ENCODE measurements at places on chromosomes 5 and 9.

GRCh38 chr9:91693226-91693625 lies 256.8 kb downstream of the ROR2 start:
- no peak for DNase-seq

DNA sequence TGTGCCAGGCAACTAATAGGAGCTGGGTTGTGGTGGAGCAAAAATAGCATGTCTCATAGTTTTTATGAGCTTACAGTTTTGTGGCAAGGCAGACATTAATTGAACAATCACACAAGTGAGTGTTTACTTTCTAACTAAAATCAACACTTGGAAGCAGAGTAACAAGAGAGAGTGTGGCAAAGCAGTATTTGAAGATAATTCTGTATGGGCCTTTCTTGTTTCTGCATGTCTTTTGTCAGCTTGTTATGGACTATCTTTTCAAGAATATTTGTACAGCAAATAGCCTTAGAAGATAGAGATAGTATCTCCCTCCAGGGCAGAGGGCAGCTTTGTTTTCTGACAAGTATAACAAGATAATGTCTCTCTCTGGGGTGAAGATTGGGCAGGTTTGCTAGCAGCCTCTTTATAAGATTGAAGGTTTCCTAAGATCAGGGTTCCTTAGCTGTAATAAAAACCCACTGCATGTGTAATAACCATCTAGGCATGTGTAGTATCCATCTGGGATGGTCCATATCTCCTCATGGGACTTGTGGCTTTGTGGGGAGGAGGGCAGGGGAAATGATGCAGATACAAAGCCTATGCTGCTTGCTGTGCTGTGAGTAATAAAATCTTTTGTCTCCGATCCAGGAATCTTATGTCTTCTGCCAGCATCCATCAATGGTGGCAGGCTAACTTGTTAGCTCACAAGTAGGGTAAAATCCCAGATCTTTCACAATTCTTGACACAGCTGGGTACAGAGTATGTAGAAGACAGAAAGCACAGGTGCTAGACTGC lies 479.9 kb downstream of the KDM4C start:
- DNase-seq, result no peak

DNA sequence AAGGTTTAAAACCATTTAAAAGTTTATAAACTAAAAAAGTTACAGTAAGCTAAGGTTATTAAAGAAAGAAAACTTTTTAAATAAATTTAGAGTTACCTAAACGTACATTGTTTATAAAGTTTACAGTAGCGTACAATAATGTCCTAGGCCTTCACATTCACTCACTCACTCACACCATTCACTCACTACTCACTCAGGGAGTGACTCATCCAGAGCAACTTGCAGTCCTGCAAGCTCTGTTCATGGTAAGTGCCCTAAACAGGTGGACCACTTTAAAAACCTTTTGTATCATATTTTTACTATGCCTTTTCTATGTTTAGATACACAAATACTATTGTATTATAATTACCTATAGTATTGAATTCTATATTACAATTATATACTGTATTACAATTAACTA lies 190.8 kb upstream of the RASA1 start:
- no peak for DNase-seq

DNA sequence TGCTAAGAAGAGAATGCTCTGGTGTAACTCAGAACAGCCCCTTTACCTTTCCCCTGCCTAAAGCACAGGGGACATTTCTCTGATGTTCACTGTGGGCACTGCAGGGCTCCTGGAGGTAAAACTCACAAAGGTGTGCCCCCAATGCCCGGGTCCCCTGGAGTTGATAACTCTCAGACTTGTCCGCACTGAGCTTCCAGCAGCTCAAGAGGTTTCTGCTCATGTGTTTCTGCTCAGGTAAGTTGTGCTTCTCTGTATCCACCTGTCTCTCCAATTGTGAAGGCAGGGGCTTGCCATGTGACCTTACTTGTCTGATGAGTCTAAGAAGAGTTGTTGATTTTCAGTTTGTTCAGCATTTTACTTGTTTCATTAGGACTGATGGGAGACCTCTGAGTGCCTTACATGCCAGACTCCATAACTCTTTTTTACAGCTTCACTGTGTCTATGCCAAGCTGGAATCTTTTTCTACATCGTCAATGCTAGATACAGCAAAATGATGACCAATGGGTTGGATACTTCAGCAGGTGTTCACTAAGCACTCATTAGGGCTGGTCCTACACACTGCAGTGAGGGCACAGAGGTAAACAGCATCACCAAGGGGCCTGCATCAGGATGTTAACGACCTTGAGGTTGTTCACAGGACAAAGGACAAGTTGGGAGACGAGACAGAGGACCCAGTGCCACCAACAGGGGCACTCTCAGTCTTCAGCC lies 56.4 kb downstream of the MRPL36 start:
- DNase-seq, result no peak

GRCh38 chr5:38680094-38680825 lies 123.8 kb upstream of the LIFR start:
- no peak for DNase-seq

GRCh38 chr5:19923742-19924141 lies 64.3 kb downstream of the CDH18 start:
- DNase-seq, result no peak

GRCh38 chr5:120507800-120508463 lies 43.8 kb downstream of the PRR16 start:
- no peak for DNase-seq

GRCh38 chr9:100033877-100034551 lies 64.8 kb downstream of the ERP44 start:
- no peak for DNase-seq

GRCh38 chr9:70060883-70061507 lies 17.3 kb downstream of the MAMDC2 start:
- no peak for DNase-seq

DNA sequence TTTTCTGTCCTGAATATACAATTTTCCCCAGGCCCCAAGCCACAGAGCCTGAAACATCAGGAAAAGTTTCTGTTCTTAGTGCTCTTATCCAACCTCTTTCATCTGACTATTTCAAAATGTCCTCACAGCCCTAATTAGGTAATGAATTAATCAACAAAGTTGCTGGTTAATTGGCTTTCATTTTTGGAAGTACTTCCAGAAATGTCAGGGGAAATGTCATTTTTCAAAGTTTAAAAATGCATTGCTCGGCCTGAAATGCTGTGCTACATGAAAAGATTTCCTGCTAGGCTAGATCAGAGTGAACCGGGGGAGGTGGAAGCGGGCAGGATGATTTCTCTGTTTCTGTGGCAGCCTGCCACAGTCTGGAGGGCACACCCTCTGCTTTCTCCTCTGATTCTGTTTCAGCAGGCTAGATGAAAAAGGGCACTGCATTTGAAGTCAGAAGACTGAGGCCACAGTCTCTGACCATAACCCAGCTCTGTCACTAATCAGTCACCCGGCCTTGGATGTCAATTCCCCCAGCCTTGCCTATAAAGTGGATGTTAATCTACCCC lies 55.9 kb upstream of the BARX1 start:
- no peak for DNase-seq

GRCh38 chr9:76680716-76681425 lies 83.4 kb upstream of the PCA3 start:
- DNase-seq, result no peak

DNA sequence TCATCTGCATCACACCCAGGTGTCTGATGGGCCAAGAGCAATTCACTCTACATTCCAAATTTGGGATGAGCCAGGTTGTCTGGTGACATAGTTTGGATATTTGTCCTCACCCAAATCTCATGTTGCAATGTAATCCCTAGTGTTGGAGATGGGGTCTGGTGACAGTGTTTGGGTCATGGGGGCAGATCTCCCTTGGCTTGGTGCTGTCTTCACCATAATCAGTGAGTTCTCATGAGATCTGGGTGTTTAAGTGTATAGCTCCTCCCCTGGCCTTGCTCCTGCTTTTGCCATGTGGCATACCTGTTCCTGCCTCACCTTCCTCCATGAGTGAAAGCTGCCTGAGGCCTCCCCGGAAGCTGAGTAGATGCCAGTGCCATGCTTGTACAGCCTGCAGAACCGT lies 7.4 kb upstream of the SIL1 start:
- DNase-seq, result no peak

- no peak for DNase-seq
Measured at GRCh38 chr9:24625097-24625496, 79.4 kb upstream of the IZUMO3 start.

GRCh38 chr9:16652582-16652981 lies 217.9 kb downstream of the BNC2 start:
- DNase-seq, result no peak

GRCh38 chr9:1837453-1838084 lies 177.6 kb upstream of the SMARCA2 start:
- no peak for DNase-seq

DNA sequence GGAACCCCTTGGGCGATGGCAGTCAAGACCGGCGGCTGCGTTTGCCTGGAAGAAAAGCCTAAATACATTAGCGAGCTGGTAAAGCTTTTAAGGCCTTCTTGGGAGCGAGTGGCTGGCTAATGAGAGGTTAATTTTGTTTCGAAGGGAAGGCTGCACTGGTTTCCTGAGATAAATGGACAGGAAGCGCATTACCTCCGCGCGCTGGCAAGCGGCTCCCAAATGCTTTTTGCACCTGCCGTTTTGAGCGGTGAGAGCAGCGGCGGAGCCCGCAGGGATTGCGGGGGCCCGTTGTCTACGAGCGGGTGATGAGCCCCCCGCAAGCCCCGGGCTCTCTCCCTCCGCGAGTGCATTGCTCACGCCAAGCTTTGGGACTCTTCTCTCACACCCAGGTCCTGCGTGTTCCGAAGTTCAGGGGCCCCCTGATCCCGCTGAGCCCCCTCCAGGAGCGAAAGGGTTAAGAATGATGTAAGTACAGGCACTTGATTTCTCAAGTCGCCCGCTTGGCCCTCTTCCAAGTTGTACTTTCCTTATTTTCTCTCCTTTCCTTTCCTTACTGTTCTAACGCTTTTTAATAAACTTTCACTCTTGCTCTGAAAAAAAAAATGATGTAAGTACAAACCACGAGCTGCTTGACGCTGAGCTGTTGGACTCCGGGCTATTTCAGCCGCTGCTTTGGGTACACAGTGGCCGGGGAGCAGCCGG lies 3.1 kb upstream of the RGMB start:
- DNase-seq, result no peak

DNA sequence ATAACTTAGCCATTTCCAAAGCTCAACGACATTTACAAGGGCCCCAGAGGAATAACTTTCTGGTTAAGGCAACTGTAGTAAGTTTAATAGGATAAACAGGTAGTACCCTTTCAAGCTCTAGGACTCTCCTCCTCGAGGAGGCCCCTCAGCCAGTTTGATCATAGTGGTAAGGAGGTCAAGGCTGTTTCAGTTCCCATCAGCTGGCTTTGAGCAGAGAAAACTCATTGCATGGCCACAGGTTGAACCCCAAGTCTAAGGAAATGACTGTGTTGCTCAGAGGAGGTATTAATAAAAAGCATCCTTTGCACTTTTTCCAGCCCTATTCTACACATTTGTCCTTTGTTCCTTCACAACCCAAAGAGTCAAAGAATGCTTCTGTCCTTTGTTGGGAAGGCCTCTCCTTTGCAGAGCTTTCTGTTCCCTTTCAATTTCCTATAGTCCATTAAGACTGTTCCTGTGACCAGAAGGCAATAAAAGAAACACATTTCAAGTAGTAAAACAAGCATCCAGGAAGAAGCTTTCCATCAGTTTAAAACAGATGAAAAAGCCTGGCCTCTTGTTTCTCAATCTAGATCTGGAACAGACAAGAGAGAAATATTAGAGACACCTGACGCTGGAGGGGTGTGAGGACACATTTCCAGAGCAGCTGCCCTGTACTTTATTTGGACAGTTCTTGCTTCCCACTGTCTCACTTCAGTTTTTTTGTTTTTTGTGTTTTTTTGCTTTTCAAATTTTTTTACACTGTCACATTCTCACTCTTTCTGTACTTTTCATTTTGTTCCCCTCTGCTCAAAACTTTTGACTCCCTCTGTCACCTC lies 54.1 kb downstream of the PRRC1 start:
- no peak for DNase-seq

- no peak for DNase-seq
Measured at GRCh38 chr5:170923910-170924620, 62.2 kb downstream of the RANBP17 start.

DNA sequence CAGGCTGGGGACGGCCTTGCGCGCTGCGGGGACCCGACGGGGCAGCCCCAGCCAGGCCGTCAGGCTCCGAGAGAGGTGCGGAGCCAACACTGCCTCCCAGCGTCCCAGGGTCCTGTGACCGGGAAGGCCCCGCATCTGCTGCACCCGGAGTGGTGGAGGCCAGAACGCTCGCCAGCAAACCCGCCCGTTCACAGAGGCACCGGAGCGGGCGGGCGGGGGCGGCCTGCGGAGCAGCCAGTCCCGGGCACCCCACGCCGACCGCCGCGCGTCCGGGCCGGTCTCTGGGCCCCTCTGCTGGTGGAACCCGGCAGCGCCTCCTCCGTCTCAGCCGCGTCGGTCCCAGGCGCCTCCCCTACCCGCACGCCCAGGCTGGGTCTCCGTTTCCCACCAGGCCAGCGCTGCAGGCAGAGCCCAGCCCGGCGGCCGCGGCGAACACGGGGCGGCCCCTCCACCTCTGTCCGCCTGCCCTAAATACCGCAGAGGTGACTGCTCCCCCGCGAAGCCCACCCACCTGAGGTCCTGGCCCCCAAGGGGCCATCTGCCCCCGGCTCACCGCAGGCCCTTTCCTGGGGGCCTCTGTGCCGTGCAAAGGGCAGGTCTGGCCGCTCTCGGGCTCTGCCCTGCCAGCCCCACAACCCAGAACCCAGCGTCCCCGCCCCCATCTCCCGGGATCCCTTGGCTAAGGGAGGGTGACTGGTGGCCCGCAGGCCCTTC lies 15.9 kb downstream of the EXD3 start:
- DNase-seq, result peak; percentile 48

DNA sequence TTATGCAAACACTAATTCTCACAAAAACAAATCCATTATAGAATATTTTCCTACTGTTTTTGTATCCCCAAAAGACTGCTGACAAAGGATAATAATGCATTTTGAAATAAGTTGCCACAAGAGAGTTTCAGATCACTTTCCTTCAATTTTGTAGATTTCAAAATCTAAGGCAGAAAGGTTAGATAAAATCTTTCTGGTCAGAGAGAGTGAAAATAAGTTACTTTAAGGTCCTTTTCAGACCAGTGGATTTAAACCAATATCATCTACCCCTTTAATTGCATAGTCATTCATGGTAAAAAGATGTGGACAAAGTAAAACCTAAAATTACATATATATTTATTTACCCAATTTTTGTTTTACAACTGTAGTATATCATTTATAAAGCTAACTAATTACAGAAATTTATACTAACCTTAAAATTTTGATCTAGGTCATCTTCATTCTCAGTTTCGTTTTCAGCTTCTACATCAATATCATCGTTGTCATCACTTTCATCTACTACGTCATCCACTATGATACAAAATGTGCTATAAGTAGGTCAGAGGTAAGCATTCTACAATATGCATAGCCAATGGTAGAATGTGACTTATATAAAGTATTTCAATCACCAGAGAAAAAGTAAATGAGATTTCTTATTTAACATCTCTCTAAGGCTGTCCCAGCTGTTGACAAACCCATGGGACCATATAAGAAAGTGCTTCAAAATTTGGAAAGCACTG lies 95.7 kb downstream of the AGTPBP1 start:
- DNase-seq, result no peak

DNA sequence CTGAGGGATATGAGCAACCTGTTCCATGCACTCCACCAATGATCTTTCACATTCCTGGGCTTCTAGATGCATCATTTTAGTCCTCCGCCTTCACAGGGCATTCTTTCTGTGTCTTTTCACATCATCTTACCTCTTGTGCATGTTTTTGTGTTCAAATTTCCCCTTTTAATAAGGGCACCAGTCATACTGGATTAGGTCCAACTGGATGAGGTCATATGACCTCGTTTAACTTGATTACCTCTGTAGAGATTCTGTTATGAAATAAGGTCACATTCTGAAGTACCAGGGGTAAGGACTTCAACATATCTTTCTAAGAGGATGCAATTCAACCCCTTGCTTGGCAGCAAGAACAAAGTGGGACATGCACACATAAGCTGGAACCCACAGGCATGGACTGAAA lies 335.3 kb upstream of the TLE4 start:
- DNase-seq, result no peak
